ENCODE measurements at places on chromosomes 3 and 15.

- DNase-seq: no peak
Observed at GRCh38 chr15:92878593-92879053, 21.5 kb upstream of the CHD2 start.

- DNase-seq: no peak
Observed at GRCh38 chr3:17909714-17910113, 167.3 kb upstream of the TBC1D5 start.

DNA sequence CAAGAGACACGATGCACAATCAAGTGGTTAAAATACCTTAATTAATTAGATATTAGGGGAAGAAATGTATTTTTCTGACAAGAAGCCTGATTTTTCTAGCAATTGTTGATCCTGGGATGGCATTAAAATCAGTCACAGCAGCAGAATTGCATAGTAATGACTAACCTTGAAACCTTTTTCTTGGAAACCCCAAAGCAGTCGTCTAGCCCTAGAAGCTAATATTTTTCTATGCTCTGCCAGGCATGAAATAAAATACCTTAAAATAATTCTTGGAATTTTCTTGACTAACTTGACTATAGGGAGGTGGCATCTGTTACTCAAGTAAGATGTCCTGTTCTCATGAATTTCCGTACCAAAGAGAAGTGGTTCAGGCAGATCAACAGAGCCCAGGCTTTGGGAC is 204.1 kb downstream of the THRB start:
- DNase-seq: no peak

DNA sequence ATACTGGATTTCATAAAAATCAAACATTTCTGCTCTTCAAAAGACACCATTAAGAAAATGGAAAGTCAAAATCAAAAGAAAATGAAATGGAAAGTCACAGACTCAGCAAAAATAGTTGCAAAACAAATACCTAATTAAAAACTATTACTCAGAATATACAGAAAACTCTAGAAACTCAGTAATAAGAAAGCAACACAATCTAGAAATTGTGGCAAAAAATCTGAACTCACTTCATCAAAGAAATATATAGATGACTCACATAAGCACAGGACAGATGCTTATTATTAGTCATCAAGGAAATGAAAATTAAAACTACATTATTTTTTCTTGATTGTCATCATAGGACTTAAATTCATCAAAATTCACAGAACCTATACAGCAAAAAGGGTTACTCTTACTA is 430.0 kb downstream of the SHQ1 start:
- DNase-seq: no peak

- no peak for DNase-seq
Observed at GRCh38 chr3:117120014-117120413, 410.4 kb downstream of the TUSC7 start.

GRCh38 chr3:53493595-53493962 is 832 bp upstream of the CACNA1D start:
- DNase-seq: no peak

- DNase-seq: no peak
Observed at GRCh38 chr3:181700168-181701087, 11.3 kb upstream of the SOX2 start.

- DNase-seq: no peak
Observed at GRCh38 chr3:87329065-87329464, 52.7 kb upstream of the POU1F1 start.

DNA sequence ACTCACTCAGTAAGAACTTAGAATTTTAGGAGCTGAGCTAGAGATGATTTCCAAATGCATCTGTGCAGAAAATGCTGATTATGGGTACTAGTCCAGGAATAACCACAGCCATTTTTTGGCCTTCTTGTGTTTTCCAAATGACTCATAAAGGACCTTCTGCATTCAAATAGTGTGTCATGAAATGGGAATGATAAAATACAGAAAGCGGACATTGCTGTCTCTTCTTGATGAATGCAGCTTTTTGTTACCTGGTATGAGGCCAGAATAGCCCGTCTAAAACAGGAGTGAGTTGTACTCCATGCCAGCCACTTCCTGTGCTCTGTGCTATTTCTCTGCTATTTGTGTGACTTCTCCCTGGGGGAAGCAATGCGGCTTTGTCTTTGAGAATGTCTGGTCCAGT is 20.5 kb upstream of the FRMD5 start:
- no peak for DNase-seq

GRCh38 chr15:77753281-77753873 is 120.7 kb upstream of the LINGO1 start:
- no peak for DNase-seq

GRCh38 chr15:22806664-22807063 is 20.2 kb downstream of the NIPA1 start:
- DNase-seq: no peak

GRCh38 chr15:61680260-61681037 is 379.8 kb downstream of the VPS13C start:
- DNase-seq: no peak

GRCh38 chr3:117005911-117006522 is 296.4 kb downstream of the TUSC7 start:
- no peak for DNase-seq

DNA sequence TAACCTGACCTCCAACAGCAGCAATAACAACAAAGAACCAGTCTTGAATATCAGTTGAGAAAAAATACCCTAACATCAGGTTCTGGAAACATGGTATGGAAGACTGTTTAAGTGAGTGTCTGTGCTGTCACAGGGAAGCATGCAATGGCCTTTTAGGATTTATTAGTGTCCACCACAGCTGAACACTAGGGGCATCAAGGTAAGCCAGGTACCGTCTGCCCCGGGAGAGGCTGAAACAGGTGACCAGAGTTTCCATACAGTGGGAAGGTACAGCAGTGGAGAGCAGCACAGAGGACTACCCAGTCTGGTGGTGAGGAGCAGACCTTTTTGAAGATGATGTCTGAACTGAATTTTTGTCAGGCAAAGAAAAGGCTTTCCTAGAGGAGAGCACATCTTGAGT is 18.4 kb downstream of the ZDHHC23 start:
- no peak for DNase-seq

- DNase-seq: no peak
Observed at GRCh38 chr3:69300296-69300695, 85.6 kb downstream of the FRMD4B start.

DNA sequence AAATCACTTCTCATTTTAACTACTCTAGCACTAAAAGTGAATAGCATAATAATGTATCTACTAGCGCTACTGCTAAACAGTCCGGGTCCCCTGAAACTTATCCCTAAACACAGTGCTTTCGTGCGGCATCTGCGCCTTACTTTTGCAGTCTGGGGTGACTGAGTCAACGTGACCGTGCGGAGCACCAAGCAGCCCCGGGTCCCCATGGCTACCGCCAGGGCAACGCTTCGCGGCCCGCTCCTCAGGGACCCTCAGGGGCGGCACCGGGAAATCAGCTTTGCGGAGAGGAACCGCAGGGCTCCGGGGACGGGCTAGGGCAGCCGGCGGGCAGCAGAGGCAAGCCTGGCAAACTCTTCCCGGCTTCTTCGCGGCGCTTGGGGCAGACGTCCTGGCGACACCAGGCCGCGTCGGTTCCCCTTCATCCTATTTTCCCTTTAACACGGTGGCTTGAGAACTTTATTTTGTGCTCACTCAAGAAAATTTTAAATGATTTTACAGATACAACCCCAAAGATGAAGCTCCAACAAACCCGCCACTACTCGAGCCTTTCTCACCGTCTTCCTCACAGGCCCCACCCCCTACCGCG is 757 bp upstream of the DIPK2A start:
- peak; percentile 18 for DNase-seq

DNA sequence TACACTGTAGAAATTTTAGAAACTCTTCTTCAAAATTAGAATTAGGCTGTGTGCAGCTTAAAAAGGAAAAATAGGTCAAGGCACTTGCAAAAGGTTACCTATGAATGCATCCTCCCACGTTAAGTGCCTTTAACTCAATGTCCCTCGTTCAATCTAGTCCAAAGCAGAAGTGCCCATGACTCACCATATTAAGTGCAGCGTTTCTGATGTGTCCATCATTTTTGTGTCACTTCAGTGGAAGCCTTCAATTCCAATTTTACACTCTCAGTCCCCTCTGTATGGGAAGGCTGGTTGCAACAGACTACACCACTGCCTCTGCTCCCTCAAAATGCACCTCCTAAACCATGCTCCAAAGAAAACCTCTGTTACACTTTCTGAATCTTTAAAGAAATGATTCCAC is 53.4 kb downstream of the FOXB1 start:
- DNase-seq: no peak

DNA sequence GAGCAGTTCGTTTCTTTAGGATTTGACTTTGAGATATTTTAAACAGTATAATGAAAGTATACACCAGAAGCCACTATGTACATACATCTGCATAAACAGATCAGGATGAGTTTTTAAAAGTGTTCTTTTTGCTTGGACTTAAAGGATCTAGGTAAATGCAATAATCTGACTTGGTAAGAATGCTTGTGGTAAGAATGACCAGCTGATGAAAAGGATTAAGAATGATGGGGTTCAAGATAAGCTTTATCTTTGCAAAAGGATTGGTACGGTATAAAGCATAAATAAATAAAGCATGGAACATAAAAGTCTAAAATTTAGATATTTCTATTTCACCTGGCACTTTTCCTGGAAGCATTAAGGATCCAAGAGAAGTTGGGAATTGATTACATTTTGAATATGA is 9.8 kb upstream of the MME start:
- no peak for DNase-seq

DNA sequence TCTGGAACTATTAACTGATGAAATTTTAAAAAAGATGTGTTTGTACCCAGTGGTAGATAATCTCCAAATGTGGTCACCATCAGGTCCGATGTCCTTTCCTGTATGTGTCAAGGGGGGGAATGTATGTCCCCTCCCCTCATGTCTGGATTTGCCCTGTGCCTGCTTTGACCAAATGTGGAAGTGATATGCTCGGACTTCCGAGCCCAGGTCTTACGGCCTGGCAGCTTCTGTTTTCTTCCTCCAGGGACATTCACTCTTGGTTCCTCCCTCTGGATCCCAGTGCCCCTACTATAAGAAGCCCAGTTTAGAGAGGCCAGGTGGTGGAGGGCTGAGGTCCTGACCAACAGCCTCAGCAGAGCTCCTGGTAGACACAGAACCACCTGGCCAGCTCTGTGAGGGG is 75.5 kb downstream of the CCR1 start:
- no peak for DNase-seq

GRCh38 chr3:187821616-187822317 is 76.5 kb upstream of the BCL6 start:
- DNase-seq: no peak

DNA sequence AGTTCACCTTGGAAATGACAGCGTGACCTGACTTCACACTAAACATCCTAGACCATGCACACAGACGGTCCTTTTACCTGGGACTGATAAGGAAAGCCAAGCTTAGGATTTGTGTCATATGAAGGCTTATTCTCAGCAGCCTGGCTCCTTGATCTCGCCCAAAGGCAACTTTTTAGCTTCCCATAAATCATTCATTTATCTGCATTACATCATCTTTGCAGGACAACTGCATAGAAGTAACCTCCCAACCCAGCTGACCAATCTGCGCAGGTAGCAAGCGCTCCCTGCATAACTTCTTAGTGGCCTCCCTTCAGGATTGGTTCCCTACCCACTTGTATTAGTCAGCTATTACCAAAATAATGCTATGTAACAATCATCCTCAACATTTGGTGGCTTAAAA is 389.9 kb upstream of the PROK2 start:
- no peak for DNase-seq

DNA sequence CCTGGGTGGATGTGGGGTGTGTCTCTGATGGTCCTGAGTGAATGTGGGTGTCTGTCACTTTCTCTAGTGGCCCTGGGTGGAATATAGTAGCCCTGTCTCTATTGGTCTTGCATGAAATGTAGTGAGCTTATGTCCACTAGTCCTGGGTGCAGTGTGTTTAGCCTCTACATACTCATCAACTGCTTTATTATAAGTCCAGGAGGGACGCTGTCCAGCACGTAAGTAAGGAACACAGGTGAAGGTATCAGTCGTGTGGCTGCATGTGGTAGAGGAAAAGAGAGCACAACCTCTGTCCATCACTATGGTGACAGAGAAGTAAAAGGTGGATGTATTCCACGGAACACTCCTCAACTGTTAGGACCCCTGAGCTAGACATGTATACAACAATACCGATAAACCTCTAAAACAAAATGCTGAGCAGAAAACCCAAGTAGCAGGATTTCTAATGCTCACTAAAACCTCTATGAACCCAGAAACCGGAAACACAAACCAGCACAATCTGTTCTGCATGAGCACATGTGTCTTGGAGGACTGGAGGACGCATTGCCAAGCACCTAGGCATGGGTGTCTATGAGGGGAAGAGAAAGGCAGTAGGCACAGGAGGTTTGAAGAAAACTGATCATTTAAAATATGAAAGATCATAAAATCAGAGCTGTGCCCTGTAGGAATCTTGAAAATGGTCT is 11.0 kb downstream of the LTF start:
- DNase-seq: no peak

- DNase-seq: no peak
Observed at GRCh38 chr3:160027541-160028195, 39.0 kb downstream of the IL12A start.

DNA sequence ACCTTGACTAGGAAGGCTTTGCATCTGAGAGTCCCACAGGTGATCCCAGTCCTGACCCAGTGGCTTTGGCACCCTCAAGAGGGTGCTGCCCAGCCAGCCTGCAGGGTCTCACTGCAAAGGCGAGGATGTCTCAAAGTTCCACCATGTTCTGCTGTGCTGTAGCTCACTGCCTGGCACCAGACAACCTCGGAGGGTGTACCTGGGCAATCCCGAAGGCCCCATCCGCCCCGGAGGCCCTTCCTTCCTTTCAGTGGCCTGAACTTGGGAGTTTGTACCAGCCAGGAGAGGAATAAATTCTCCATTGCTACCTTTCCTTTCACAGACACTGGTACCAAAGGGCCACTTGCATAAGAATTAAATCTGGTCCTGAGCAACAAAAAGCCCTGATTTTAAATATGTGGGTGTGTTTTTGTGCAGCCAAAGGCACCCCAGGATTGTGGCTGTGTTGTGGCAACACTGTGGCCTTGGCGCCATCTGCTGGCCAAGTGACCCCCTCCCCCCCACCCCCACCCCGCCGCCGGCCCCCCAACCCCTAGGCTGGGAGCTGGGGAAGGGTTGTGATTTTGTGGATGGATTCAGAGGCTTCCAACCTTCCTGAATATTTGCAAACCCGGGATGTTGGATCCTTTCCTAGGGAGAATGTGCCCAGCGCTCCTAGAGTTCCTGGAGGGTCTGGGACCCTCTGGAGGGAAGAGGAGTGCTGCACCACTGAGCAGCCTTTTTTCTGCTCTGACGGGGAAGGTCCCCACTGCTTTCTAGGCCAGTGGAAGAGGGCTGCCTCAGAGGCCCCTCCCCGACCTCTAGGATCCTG is 9.7 kb upstream of the PTPN23 start:
- DNase-seq: no peak

GRCh38 chr3:45026038-45026437 is at the start of gene CLEC3B:
Gene CLEC3B, plus strand, starts transcription at chr3:45026303. Its CDS starts 60 bp downstream, at chr3:45026363.
- no peak for DNase-seq

DNA sequence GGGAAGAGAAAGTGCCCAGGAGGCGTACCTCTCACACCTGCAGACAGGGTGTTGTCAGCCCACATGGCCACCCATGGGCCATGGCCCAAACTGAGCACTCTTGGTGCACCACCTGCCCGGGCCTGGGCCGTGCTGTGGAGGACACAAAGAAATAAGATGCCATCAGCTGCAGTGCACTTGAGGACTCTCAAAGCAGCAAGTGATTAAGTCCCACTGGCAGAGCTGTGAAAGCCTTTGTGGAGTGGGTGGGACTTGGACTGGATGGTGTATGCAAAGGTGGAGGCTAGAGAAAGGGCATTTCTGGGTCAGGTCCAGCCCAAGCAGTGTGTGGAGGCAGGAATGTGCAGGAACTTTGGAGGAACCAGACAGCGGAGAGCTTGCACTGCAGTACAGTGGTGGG is 122.3 kb downstream of the MEGF11 start:
- no peak for DNase-seq

All from esophagus squamous epithelium (tissue), 5 donors.